ENCODE measurements at places on chromosomes 12 and 14. TPM values are rescaled to one million over a fixed set of nuclear protein-coding genes. Genes with fewer than 3 reads are reported as not detected.

The MDGA2 gene
- polyA plus RNA-seq, result 2.0 TPM

The PPFIA2 gene
- 4.7 TPM for polyA plus RNA-seq

The RTRAF gene
- polyA plus RNA-seq, result 306 TPM

The DCN gene
- 484 TPM for polyA plus RNA-seq

The KRT7 gene
- 37.4 TPM for polyA plus RNA-seq

The NKX2-1 gene
- not detected for polyA plus RNA-seq

The TPPP2 gene
- polyA plus RNA-seq, result 3.0 TPM

The MIPOL1 gene
- 13.0 TPM for polyA plus RNA-seq

The GUCY2C gene
- polyA plus RNA-seq, result 0.47 TPM

The MSRB3 gene
- 23.8 TPM for polyA plus RNA-seq

The LBHD2 gene
- polyA plus RNA-seq, result not detected

The SIRT4 gene
- 3.6 TPM for polyA plus RNA-seq

The MGP gene
- polyA plus RNA-seq, result 56.9 TPM

The MAX gene
- 52.6 TPM for polyA plus RNA-seq

The ENDOU gene
- polyA plus RNA-seq, result 0.32 TPM

The P2RX7 gene
- polyA plus RNA-seq, result 0.97 TPM

The CHGA gene
- polyA plus RNA-seq, result 0.14 TPM

The GPHB5 gene
- polyA plus RNA-seq, result not detected

The OAS2 gene
- 6.6 TPM for polyA plus RNA-seq
